NCI-H1436 (cell line): ENCODE measurements at places on chromosomes 12 and 14.
A peak's percentile ranks its signal among the peaks of the same experiment; 100 is the strongest.

GRCh38 chr12:130783110-130783715 lies 55.8 kb downstream of the STX2 start:
- DNase-seq: no peak

DNA sequence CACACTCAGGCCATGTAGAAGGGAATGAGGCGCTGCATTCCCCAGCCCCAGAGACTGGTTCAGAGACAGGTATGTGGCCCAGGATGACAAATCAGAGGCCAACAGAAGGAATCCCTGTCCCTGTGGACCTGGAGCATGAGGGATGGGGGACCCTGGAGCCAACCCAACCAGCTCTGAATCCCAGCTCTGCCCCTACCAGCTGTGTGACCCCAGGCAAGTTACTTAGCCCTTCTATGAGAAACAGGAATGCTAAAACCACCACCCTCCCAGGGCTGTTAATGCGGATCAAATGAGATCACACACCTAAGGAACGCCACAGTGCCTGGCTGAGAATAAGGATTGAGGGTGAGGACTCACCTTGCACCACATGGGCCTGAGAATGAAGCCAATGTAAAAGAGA lies 15.6 kb downstream of the ITPK1 start:
- no peak for DNase-seq

DNA sequence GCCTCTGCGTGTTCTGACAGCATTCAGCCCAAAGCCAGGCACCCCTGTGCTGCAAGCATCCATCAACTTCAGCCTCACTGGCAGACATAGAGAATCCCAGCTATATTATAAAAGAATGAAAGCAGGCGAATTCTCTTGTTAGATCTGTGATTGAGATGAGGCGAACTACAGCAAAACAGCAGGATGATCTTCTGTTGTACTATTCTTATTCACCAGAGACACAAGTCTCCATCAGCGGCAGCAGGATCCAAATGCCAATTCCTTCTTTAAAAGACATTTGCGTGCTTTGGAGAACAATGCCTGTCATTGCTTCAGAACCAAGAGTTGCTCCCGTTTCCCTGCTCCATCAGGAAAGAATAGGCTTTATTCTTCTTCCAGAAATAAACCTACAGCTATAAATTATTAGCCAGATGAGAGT lies 188.9 kb downstream of the SLC41A2 start:
- no peak for DNase-seq

- DNase-seq: no peak
Observed at GRCh38 chr14:45559626-45560025, 306.6 kb upstream of the MIS18BP1 start.

DNA sequence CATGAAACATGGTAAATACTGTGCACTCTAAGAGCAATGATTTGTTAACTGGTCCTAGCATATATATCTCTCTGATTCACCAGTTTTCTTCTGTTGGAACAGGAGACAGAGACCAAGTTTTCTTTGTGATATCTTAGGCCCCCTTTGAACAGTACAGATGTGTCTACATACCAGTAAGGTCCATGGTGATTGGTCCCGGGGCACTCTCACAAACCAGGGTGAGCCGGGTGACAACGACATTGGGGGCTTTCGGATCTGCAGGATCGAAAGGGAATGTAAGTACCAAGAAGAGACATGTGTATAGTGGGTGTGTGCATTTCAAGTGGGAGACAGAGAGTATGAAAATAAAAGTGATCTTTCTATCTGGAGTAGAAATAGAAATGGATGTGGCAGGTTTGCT lies 11.3 kb upstream of the ERP27 start:
- DNase-seq: no peak

GRCh38 chr14:101980700-101981099 lies 16.3 kb downstream of the DYNC1H1 start:
- DNase-seq: no peak

- DNase-seq: no peak
Observed at GRCh38 chr12:64077922-64078321, 144.2 kb downstream of the KICS2 start.

GRCh38 chr14:70239802-70240201 lies 51.1 kb upstream of the SLC8A3 start:
- no peak for DNase-seq

- peak; percentile 4 for DNase-seq
Observed at GRCh38 chr14:60815371-60815770, 80.8 kb downstream of the MNAT1 start.

- DNase-seq: no peak
Observed at GRCh38 chr14:75274899-75275569, 3.6 kb upstream of the FOS start.

DNA sequence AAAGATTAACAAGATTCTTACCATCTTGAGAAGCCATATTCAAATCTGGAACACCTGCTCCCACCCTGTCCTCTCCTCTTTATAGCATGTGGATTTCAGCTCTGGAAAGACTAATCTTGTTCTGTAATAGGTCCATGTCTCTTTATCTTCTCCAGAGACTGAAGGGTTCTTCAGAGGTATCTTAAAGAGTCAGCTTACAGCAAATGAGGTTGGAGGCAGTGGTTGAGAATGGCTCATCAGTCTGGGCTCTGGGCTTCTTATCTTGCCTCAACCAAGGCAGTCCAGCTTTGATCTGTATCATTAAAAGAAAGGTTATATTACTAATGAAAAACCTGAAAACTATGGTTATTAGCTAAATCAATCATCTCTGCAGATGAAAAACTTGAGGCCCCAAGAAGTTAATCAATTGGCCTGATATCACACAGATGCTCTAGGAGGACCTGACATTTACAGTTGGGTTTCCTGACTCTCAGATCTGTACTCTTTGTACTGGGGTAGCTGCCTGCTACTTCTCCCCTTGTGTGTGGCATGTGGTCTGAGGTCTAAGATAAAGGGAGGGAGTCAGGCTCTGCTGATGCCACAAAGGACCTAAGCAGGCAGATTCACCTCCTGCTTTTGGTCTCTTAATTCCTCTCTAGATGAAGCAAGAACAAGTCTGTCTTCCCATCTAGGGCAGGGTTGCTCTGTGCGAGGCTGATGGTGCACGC lies 1.7 kb upstream of the AKAP6 start:
- no peak for DNase-seq

DNA sequence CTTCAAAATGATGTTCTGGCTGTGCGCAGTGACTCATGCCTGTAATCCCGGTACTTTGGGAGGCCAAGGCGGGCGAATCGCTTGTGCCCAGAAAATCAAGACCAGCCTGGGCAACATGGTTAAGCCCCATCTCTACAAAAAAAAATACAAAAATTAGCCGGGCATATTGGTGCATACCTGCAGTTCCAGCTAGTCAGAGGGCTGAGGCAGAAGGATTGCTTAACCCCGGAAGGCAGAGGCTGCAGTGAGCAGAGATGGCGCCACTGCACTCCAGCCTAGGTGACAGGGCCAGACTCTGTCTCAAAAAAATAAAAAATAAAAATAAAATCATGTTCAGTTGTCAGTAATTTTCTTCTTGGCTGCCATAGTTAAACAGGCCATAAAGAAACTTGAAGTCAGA lies 245.9 kb upstream of the USP15 start:
- DNase-seq: no peak

DNA sequence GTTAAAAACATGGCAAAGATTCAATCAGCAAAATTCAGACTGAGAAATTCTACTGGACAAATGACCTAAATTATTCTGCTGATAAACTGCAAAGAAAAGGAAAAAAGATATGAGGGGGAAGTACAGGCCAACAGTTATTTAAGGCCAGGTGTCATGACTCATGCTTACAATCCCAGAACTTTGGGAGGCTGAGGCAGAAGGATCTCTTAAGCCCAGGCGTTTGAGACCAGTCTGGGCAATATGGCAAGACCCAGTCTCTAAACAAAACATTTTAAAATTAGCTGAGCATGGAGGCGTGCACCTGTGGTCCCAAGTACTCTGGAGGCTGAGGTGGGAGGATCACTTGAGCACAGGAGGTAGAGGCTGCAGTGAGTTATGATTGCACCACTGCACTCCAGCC lies 91.8 kb upstream of the USP15 start:
- DNase-seq: no peak

- no peak for DNase-seq
Observed at GRCh38 chr12:112734859-112735695, 56.5 kb upstream of the RPH3A start.

GRCh38 chr12:41407232-41407799 lies 219.2 kb downstream of the PDZRN4 start:
- DNase-seq: no peak

DNA sequence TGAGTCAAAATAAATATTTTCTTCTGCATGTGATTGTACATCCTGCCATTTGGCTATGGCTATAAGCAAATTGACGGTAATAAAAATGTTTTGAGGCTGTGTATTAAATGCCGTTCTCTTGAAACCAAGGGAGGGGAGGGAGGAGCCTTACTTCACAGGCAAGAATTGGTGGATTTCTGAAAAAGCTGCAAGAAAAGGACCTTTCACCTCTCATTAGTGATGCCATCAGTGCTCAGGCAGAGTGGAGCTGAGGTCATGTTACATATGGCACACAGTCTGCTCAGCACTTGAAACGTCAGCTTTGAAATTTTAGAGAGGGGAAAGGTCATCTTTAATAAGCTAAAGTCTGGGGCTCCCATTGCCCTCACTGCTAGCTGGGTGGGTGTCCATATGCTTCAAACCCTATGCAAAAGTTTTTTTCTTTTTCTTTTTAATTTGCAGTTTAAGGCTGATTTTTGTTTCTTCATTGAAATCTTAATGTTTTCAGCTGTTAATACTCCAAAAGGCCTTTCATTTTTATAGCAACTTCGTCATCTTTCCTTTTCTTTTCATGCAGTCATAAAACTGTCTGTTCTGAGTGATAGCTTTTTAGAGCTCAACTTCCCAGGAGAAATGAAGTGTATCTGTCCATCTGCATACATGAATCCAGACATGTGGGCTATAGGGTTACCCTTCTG lies 9.8 kb upstream of the SIX1 start:
- no peak for DNase-seq

- DNase-seq: no peak
Observed at GRCh38 chr14:32352631-32353030, 23.5 kb downstream of the AKAP6 start.

DNA sequence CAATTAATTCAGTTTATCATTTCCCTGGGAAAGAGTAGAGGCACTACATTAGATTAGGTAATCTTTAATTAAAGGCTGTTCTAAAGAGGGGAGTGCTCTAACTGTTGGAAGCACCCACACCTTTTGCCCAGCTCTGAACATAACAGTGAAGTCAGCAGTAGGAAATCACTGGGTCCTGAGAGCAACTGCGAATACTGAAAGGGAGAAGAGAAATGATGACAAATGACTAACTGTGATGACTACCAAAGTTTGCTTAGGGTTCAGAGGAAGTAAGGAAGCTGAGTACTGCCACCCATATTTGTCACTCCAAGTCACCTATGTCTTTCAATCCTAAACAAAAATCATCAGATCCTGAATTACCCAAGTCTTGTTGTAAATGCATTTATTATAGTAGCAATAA lies 140.6 kb downstream of the EPS8 start:
- DNase-seq: no peak

DNA sequence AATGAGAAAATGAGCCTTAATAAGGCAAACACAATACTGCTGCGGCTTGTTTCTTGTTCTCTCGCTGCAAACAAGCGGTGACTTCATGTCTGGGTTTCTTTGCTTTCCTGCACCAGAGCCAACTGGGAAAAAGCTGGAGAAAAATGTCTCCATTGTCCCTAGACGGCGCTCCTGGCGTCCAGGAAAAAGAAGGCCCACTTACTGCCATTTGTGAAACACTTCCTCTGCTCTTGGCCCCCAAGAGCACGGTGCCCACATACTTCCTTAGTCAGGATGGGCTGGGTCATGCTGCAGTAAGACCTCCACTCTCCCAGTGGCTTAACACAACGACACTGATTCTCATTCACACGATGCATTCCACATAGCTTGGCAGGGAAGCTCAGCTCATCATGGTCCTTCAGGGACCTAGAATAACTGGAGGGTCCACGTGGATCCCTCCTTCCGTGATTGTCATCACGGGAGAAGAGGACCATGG lies 86.0 kb upstream of the BCL11B start:
- DNase-seq: no peak

GRCh38 chr12:27869567-27869966 lies 89.5 kb upstream of the MANSC4 start:
- DNase-seq: no peak

GRCh38 chr12:6574576-6575295 lies 6.6 kb upstream of the NOP2 start:
- DNase-seq: no peak

GRCh38 chr14:35938770-35939169 lies 112.6 kb downstream of the BRMS1L start:
- DNase-seq: no peak

DNA sequence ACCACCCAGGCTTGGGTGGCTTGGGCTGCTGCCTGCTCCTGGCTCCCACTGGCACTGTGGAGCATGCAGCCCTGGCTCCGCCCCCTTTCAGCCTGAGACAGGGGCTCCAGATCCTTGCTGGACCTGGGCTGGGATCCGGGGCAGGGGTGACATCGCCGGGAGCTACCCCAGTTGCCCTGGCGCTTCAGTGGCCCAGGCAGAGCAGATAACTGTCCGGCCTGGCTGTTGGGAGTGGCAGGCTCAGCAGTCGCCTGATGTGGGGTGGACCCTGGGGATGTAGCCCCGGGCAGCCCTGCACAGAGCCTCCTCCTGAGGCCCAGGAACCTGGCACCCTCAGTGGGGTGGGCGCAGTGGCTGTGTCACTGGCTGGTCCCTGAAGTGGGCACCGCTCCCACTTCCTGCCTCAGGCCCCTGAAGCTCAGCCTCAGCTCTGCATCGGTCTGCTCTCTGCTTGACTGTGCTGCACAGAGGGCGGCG lies 57.9 kb downstream of the FUT8 start:
- no peak for DNase-seq

- no peak for DNase-seq
Observed at GRCh38 chr12:131618303-131618658, 92.6 kb upstream of the SFSWAP start.

DNA sequence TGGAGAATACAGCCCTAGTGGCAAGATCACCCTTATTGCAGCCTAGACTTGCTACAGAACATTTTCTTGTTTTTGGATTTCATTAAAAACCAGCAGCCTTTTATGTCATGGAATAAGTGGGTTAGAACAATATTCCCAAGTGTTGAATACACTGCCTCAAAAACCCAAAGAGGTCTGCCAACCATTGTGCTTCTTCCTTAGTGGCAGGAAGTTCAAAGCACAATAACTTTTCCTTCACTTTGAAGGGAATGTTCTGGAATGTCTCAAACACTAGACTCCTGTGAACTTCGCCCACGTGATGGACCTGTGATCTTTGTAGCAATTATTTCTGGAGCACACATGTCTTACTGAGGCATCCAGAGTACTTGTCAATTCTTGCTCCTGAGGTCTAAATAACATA lies 8.5 kb downstream of the SLC17A8 start:
- no peak for DNase-seq

- DNase-seq: no peak
Observed at GRCh38 chr14:99075771-99076375, 196.1 kb downstream of the BCL11B start.

GRCh38 chr12:22899184-22899583 lies 274.2 kb downstream of the ETNK1 start:
- no peak for DNase-seq

- peak; percentile 44 for DNase-seq
Observed at GRCh38 chr14:92866901-92867865, 55.8 kb upstream of the CHGA start.

DNA sequence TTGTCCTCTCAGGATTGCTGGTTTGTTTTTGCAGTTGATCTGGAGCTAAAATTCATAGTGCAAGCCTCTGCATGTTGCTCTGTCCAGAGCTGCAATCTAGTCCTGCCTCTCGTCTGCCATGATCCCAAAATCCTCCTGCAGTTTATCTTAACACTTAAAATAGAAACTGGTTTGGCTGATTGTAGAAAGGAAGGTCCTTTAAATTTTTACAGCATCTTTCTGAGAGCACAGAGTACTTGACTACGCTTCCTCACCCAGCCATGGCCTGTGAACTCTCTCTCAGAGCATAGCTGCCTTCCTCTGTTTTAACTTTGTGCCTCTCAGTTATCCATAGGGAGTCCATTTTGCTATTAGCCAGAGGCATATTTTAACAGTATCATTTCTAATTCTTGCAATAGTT lies 877.1 kb downstream of the C12orf50 start:
- no peak for DNase-seq
